ENCODE measurements at places on chromosomes 11 and 22.

DNA sequence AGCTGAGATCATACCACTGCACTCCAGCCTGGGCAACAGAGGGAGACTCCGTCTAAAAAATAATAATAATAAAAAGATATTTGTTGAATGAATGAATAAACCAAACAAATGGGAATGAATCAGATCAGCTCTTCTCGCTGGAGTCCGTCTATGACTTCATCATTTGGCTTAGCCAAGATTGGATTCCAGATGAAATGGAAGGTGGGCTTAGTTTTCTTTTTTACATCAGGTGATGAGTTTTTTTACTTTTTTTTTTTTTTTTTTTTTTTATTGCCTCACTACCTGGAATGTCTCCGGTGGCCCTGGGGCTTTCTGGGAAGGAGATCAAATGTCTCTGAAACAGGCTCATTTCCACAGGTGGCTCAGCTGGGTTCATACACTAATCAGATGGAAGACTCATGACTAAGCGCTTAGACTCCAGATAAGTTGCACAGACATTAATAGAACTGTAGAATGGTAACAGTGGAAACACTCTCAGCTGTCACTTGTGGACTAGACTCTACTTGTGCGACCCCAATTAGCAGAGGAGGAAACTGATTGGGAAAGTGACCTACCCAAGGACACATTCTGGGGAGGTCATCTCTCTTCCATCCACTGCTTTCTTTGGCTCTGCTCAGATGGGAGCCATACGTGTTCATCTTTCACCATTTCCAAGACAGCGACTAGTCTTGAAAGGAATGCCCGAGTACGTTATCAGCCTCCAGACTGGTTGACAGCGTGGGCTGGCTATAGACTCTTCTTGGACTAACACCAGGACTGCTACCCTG is 20.5 kb upstream of the RBFOX2 start:
- no peaks in the 10 kb centered on the region for H3K4me1 ChIP-seq
- no peak overlapping the region for H3K4me3 ChIP-seq
- no peaks in the 10 kb centered on the region for H3K36me3 ChIP-seq
- no peak for DNase-seq
- H3K27me3 ChIP-seq: no peaks in the 10 kb centered on the region
- no peak overlapping the region for H3K27ac ChIP-seq

DNA sequence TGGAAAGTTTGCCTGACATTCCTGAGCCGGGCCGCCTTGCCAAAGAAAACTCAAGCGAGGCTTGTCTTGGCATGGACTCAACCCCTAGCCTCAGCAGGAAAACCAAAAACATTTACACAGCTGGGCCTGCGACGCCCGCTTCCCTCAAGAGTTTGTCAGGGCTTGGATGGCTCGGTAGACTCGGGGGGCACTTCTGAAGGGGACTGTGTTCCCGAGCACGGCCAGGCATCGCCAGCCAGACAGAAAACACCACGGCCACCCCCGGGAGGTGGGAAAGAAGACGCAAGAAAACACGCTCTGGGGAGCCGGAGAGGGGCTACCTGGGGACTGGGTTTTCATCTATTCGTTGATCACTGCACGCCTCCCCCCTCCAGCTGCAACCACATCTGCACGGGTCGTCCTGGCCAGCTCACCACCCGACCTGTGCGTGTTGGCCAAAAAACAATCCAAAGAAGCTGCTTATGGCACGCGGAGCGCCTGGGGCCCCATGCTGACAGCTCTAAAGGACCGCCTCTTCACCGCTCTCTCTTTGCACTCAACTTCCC is 380.7 kb downstream of the MN1 start:
- H3K36me3 ChIP-seq: no peaks in the 10 kb centered on the region
- DNase-seq: peak; percentile 92
- H3K27me3 ChIP-seq: no peaks in the 10 kb centered on the region

DNA sequence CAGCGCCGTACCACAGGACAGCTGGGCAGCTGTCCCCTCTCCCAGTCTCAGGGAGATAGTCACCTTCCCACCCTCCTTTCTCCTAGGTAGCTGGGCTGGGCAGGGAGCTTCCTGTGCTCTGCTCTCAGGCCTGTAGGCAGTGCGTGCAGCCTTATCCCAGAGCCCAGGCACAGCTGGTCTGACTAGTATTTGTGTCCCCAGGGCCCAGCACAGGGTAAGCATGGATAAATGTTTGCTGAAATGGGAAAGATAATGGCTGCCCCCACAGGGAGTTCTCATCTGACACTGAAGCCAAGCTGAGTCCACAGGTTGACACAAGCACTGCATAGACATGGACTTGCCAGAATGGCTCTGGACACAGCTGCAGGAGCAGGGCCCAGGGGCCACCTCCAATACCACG is 9.8 kb downstream of the SLC15A3 start:
- H3K4me3 ChIP-seq: no peak overlapping the region

DNA sequence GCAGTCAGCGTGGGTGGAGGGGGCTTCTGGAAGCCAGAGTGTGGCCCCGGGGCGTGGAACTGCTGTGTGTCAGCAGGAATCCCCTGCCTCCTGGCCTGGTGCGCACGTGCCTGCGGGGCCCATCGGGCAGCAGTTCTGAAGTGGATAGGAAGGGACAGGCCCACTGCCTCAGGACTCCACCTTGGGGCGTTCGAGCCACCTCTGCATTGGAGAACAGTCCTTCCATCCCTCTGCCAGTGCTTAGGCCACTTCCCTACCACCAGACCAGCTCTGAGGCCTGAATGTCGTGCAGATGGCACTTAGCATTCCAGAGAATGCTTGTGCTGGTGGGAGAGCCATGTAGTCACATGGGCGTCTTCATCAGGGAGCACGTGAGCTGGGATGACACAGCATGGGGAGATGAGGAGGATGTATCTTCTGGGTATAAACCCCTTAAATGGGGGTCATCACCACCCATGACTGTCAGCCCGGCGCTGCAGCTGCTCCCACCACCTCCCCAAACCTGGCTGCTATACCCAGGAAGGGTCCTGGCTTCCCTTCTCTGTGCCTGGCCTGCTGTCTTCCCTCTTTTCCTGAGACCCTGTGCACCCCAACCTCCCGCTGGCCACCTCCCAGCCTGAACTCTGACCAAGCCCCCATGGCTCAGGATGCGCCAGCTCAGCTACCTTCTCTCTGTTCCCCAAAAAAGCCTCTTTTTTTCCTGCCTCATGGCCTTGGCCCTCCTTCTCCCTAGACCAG is 9.7 kb downstream of the INCENP start:
- H3K27me3 ChIP-seq: no peaks in the 10 kb centered on the region
- no peak overlapping the region for H3K27ac ChIP-seq
- no peaks in the 10 kb centered on the region for H3K36me3 ChIP-seq
- DNase-seq: no peak
- no peaks in the 10 kb centered on the region for H3K4me1 ChIP-seq
- H3K4me3 ChIP-seq: no peak overlapping the region

DNA sequence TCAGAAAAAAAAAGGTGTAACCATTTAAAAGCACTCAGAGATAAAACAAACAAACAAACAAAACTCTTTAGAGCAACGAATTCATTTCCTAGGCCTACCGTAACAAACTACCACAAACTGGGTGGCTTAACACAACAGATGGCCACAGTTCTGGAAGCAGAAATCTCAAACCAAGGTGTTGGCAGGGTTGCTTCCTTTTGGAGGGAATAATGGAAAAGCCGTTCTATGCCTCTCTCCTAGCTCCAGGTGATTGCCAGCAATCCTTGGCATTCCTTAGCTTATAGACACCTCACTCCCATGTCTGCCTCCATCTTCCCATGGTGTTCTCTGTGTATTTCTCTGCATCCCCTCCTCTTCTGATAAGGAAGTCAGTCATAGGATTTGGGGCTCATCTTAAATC is 200.4 kb downstream of the RAB38 start:
- no peaks in the 10 kb centered on the region for H3K27me3 ChIP-seq
- no peaks in the 10 kb centered on the region for H3K36me3 ChIP-seq
- no peak overlapping the region for H3K4me3 ChIP-seq
